ENCODE measurements at places on chromosomes 3 and 15. TPM values are rescaled to one million over a fixed set of nuclear protein-coding genes. Genes with fewer than 3 reads are reported as not detected.

Gene AGBL1
- total RNA-seq, result not detected

Gene CD86
- total RNA-seq, result 1.4 TPM

Gene AADAC
- not detected for total RNA-seq

Gene SPTSSB
- not detected for total RNA-seq

Gene GJD2
- total RNA-seq, result not detected

Gene ITGA11
- total RNA-seq, result 0.60 TPM

Gene MORC1
- total RNA-seq, result not detected

Gene LYSMD4
- 13.4 TPM for total RNA-seq

Gene COL6A6
- not detected for total RNA-seq

Gene CPA3
- not detected for total RNA-seq

Gene GMNC
- total RNA-seq, result not detected

Gene KBTBD13
- total RNA-seq, result not detected

Gene PCYT1A
- 71.6 TPM for total RNA-seq

Gene FHIT
- 91.1 TPM for total RNA-seq

Gene PARP15
- total RNA-seq, result 71.0 TPM

Gene THAP10
- not detected for total RNA-seq
